NCI-H748 treated with DMSO at 0.1 percent for 48 hours (cell line): ENCODE measurements at places on chromosomes 2 and 18.

GRCh38 chr18:48780201-48780912, 170.4 kb downstream of the SMAD7 start:
- no peak for DNase-seq

GRCh38 chr2:46376586-46376985, 79.4 kb downstream of the EPAS1 start:
- no peak for DNase-seq

DNA sequence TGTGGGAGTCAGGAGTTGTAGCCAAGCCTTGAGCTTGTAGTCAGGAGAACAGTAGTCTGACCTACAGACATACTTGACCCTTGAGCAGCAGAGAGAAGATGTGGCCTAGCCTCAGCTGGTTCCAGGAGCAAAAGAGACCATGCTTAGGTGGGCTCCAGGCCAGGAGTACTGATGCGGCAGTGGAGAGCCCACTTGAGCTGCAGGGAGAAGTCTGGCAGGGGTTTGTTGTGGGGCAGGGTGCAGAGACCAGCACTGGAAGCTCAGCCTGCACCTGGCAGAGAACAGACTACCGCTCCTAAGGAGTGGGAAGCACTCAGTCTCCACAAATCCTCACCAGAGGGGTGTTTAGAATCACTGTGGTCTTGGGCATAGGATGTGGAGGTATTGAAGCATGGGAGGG, 197.9 kb downstream of the TPGS2 start:
- no peak for DNase-seq

GRCh38 chr2:226601881-226602662, 197.5 kb downstream of the IRS1 start:
- no peak for DNase-seq

- no peak for DNase-seq
These were observed 196.1 kb upstream of the CTAGE1 start for GRCh38 chr18:22613788-22614187.

DNA sequence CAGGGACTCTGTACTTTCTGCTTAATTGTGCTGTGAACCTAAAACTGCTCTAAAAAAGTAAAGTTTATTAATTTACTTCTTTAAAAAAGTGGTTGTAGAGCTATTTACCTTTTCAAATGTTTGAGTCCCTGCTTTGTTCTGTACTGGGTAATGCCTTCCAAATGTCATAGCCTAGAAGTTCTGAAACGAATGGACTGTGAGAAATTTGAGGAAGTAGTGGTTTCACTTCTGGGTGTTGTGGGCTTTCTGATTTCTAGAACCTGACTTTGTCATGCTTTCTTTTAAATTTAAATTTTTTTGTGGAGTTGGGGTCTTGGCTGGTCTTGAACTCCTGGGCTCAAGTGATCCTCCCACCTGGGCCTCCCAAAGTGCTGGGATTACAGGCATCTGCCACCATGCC, 44.6 kb downstream of the SMAD4 start:
- DNase-seq, result no peak

DNA sequence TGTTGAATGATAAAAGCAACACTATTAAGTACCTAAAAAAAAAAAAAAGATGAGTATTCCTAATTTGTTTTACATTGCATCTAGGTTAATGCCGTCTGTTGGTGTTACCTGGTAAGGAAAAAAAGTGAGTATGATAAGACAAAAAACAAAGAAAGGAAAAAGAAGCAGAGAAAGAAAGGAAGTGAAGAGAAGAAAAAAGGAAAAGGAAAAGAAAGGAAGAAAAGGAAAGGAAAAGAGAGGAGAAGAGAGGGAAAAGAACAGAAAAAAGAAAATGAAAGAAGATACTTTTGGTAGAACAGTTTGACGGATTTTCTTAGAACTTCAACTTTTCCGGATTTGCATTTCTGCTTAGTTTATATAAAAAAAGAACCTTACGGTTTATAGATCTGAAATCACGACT, 387.9 kb downstream of the METTL4 start:
- DNase-seq, result no peak

DNA sequence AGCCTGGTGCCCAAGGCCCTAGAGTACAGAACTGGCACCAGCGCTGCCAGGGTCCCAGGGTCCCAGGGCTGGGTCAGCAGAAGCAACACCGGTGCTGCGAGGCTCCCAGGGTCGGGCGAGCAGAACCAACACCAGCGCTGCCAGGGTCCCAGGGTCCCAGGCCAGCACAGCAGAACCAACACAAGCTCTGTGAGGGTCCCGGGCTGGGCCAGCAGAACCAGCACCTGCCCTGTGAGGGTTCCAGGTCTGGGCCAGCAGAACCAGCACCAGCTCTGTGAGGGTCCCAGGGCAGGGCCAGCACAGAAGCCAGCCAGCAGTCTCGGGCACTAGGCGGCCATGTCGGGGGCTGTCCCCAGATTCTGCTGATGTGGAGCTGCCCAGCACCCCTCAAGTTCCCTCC, 93.1 kb downstream of the GALR1 start:
- DNase-seq, result no peak

GRCh38 chr2:104487366-104487765, 366.5 kb upstream of the POU3F3 start:
- DNase-seq, result no peak

DNA sequence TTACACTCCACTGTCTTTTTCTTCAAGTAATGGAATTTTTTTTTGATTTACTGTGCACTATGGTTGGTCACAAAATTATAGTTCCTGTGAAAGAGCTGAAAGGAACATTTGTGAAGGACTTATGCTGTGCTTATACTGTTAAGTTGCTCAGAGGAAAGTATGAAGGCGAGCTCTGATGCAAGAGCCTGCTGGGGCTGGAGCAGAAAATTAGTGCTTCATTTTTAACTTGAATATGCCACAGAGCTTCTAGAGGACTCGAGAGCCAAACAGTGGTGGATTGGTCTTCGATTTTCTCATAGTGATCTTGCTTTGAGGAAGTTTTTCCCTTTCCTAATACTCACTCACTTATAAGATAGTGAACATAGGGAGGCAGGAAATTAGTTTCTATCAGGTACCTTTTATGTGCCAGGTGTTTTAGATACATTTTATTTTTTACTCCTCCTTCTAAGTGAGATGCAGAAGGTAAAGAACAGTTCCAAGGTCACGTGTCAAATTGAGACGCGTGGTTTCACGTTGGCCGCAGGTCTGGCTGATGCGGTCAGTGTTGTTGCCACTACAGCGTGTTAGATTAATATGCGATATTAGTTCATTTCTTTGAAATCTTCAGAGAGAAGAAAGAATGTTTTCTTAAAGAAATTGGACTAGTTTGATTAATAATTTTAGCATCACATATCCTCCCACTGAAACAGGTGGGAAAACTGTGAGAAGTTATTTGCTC, 20.2 kb downstream of the GATA6 start:
- DNase-seq, result no peak

DNA sequence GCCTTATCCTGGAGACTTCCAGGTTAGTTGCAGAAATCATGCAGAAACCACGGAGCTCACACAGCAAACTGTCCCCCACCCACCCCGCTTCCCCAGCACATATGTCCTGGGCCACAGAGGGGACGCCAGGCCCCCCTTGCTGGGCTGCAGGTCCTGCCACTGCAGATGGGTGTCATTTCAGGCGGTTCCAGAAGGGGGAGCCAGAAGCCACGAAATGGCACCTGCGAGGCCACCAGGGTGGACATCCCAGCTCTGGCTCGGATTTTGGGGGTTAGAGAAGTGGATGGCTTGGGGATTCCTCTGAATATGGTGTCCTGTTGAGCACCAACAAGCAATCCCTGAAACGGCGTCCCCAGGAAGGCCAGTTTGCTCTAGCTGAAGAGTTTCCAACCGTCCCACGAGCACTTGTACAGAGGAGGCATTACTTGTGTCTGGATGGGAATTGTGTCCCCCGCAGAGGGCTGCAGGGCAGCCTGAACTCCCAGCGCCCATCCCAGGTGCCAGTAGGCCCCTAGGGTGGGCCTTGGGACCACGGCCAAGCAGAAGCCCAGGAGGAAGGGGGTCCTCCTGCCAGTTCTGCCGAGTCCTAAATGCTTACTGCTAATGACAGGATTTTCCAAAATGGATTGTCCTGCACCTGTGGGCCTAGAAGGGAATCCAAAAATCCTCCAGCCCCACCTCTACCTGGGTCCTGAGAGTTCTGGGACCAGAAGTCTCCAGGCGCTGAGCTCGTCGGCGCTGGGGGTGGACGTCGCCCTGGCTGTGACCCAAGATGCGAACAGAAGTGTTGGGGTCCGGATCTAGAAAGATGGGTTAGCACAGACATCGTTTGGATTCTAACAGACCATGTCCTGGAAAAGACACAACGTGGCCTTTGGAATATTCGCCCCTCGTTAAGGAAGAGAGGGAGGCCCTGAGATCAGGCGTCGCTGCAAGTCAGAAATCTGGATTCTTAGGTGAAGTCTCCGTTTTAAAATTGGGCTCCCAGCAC, 14.6 kb upstream of the NFATC1 start:
- DNase-seq, result peak; percentile 17

DNA sequence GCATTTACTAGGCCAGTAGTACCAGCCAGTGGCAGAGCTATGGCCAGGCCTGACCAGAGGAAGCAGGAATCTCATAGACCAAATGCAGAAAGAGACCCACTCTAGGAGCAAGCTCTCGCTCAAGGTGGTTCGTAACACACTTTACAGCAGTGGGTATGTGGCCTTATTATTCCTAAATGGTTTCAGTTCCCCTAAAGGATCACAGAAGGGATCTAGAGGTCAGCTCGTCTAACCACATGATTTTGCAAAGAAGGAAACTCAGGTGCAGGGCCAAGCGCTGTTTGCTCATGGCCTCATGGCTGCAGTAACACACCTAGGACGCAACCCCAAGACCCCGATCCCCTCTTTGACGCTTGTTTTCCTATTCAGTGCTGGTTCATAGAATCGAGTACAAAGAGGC, 65.5 kb upstream of the ATG16L1 start:
- no peak for DNase-seq
